CMK (cell line): ENCODE measurements at places on chromosomes 1 and 21.

DNA sequence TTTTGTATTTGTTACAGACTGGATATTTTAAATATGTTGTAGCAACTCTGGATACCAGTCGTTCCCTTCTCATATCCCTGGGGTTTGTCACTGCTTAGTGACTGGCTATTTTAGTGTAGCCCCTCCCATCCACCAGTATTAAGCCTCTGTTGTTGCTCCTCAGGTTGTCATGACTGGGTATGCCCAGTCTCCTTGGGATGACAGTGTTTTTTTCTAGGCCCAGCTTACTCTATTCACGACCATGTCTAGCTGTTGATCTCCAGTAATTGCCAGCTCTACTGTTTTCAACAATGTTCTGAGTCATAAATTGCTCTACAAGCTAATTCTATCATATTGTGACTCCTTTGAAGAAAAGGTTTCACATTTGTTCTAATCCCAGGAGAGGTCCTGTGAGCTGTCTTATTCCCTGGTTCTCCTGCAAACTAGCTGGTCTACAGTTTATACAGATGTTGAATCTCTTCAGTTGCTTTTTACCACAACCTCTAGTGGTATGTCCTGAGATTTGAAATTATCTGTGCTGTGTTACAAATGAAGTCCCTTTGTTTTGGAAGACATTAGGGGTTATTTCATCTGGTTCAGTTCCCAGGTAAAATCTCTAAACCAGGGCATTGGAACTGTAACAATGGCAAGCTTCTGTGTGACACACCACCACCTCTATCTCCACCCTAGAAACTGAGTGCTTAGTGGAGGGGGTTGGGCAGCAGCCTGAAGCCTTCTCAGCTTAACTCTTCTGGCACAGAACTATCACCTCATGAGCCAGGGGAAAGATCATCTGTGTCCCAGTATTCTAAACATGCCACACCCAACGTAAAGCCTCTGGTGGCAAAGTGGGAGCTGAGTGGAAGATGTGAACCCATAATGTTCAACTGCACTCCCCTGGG is 124.6 kb downstream of the TRIM33 start:
- no peak for DNase-seq

DNA sequence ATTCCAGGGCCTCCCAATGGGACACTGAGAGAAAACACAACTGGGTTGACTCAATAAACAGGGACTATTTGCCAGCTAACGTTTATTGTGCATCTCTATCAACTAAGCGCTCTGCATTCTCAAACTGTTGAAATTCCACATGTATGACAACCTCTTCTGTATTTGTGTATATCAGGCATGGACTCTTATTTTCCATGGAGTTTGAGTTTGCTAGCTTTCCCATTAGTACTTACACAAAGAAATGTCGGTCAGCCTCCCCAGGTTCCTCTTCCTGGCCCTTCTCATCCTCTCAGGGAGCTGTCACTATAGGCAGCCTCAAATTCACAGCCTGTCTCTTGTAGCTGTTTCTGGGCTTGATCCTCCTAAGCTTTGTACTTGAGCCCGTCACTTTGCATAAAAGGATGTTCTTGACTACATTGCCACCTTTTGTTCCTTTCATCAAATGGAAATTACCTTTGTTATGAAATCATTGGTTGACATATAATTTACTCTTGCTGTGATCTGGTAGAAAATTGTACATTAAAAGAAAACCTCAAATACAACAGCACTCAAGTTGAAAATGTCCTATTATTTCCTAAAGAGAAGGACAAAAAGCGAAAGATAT is 60.0 kb upstream of the NTPCR start:
- no peak for DNase-seq

GRCh38 chr1:30776097-30777059 is 18.8 kb upstream of the LAPTM5 start:
- no peak for DNase-seq

DNA sequence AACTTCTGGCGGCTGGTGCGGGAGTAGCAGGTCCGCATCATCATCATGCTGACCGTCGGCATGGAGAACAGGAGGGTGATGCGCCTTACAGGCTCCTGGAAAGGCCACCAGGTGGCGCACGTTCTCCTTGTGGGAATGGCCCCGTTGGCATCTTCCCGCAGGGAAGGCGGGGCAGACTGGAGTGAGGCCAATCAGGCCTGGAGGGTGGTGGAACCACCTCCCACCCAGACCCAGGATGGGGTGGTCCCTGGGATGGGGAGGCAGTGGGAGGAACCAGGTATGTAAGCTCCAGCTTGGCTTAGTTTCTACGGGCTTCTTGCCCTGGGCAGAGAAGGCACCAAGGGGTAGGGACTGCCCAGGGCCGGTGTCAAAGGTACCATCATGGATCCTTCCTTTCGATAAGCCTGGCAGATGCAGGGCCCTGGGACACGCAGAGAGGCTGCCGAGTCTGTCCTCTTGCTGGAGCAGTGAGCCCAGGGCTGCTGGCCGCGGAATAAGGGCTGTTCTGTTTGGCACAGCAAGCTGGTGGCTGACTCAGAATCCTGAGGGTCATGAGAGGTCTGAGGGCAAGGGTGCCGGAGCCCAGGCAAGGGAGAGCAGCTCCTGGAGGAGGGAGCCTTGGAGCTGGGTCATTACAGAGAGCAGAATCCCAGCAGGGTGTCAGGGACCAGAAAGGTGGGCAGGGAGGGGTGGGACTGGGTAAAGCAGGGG is 8.7 kb upstream of the LGR6 start:
- peak; percentile 86 for DNase-seq

DNA sequence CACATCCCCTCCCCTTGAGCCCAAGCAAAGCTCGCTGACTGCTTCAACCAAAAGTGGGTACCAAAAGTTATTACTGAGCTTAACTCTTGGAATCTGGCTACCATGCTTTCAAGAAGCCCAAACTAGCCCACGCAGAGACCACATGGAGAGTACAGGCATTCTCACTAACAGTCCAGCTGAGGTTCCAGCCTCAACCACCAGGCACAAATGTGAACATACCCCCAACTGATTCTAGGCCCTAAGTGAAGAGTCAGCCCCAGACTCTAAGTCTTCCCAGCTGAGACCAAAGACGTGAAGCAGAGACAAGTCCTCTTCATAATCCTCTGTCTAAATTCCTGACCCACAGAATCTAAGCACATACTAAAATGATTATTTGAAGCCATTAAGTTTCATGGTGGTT is 36.8 kb downstream of the EVI5 start:
- no peak for DNase-seq

DNA sequence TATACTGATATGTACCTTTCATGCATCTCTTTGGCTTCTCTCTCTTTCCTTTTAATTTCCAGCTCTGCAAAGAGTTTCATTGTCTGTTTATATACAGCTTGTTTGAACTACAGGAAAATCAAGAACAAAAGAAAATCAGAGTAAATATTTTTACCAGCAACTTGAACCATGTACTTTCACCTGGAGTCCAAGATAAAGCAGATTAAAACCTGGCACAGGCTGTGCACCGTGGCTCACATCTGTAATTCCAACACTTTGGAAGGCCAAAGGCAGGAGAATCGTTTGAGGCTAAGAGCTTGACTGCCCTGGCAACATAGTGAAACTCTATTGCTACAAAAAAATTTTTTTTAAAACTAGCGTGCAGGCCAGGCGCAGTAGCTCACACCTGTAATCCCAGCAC is 27.6 kb downstream of the DNAJC8 start:
- DNase-seq: no peak

DNA sequence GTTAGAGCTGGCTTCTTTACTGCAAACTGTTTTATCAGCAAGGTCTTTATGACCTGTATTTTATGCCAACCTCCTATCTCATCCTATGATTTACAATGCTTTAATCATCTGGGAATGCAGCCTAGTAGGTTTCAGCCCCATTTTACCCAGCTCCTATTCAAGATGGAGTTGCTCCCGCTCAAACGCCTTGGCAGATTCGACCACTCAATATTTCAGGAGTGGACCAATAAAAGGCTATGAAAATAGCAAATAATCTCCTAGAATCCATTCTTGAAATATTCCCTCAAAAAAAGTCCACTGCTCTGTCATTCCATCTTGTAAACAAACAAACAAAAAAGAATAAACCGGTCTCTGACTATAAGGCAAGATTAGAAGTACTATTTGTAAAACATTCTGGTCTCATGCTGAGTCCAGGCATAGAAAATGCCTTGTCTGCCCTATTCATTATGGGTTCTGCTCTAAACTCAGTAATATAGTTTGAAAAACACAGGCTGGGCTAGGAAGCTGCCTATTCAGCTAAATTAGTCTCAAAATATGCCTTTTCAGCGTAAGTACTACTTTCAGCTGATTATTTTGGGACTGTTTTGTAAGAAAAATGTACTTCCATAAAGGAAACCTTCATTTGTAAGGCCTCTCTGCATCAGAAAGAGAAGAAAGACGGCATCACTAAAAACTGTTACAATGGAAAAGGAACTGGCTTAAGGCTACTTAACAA is 53.0 kb downstream of the TBX19 start:
- DNase-seq: no peak

DNA sequence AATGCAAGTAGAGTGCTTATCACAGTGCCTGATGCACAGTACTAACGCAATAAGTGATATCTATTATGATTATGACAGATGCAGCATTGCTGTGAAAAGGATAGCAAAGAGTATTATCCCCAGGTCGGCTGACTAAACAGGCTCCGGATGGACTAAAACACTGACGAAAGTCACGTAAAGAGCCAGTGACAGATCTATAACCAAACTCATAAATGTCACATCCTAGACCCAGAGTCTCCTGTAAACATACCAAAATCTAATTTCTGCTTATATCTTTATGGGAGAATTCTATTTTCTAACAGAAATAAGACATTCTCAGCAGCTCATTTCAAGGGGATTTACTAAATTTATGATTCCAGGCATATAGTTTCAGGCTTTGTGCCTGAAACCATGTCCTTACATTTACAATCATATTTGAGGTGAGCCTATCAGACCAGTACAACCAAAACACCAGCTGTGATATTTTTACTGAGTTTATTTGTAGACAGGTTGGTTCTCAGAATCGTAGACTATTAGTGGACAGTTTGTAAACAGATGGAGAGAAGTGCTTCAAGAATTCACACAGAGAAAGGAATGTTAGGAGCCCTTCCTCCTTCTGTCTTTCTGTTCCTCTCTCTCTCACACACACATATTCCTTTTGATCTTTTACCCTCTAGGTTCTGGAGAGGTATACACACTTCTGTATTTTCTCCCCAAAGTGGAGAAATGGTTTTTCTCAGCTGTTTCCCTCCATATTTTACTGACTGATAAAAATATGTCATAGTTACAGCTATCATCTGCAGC is 52.4 kb upstream of the WDR26 start:
- DNase-seq: no peak
